ENCODE measurements at places on chromosomes 7 and 10.

DNA sequence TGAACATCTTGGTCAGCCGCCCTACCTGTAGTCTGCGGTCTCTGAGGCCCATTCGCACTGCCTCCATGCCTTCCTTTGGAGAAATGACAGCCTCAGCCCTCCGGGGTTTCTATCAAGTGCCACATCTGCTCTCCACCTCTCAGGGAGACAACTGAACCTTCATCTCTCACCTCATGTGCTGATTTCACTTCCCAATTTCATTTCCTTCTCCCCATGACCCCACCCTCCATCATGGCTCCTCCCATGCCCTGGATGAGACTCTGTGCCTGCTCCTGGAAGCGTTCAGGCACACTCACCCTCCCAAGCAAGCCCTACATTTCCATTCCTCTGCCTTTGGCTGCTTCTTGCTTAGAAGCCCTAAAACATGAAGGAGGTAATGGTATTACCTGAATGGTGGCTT lies 7.8 kb upstream of the SCD start:
- peaks cover 39% of the 10 kb centered on the region for H3K27me3 ChIP-seq
- no peak overlapping the region for H3K27ac ChIP-seq
- no peak for DNase-seq
- peaks cover 8% of the 10 kb centered on the region for H3K4me1 ChIP-seq

GRCh38 chr10:35042783-35043182 lies 47.4 kb downstream of the CUL2 start:
- no peaks in the 10 kb centered on the region for H3K27me3 ChIP-seq
- no peak overlapping the region for H3K27ac ChIP-seq
- DNase-seq, result no peak
- H3K36me3 ChIP-seq, result peaks cover 47% of the 10 kb centered on the region
- H3K4me1 ChIP-seq, result peaks cover 8% of the 10 kb centered on the region

- no peak overlapping the region for H3K27ac ChIP-seq
- no peaks in the 10 kb centered on the region for H3K27me3 ChIP-seq
- no peak overlapping the region for H3K4me3 ChIP-seq
- H3K4me1 ChIP-seq, result peaks cover 1% of the 10 kb centered on the region
- peaks cover 62% of the 10 kb centered on the region for H3K36me3 ChIP-seq
- no peak for DNase-seq
These were observed 247.8 kb downstream of the CELF2 start for GRCh38 chr10:11265484-11265883.

DNA sequence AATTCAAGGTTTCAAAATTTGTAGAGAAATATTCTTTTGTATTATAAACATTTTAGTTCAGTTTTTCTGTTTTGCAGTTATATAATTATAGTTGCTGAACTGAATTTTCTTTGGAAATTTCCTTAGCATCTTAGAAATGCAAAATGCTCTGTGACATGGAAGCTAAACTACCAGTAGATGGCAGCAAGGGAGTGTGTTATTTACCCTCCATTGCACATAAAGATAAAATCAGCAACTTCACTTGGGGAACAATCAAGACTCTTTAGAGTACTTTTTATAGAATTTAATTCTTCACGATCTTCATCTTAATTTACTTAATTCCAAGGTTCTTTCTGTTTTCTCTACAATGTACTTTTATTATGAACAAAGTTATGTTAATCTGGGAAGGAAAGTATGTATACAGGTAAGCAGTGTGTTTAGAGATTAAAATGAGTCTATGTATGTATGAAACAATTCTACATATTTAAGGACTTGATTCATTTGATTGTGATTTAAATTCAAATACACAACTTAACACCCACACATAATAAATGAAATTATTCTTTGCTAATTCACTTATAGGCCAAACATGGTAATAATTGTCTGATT lies 404.2 kb downstream of the THSD7A start:
- H3K4me1 ChIP-seq, result no peaks in the 10 kb centered on the region
- no peaks in the 10 kb centered on the region for H3K36me3 ChIP-seq
- peak; percentile 68 for DNase-seq
- no peak overlapping the region for H3K4me3 ChIP-seq

DNA sequence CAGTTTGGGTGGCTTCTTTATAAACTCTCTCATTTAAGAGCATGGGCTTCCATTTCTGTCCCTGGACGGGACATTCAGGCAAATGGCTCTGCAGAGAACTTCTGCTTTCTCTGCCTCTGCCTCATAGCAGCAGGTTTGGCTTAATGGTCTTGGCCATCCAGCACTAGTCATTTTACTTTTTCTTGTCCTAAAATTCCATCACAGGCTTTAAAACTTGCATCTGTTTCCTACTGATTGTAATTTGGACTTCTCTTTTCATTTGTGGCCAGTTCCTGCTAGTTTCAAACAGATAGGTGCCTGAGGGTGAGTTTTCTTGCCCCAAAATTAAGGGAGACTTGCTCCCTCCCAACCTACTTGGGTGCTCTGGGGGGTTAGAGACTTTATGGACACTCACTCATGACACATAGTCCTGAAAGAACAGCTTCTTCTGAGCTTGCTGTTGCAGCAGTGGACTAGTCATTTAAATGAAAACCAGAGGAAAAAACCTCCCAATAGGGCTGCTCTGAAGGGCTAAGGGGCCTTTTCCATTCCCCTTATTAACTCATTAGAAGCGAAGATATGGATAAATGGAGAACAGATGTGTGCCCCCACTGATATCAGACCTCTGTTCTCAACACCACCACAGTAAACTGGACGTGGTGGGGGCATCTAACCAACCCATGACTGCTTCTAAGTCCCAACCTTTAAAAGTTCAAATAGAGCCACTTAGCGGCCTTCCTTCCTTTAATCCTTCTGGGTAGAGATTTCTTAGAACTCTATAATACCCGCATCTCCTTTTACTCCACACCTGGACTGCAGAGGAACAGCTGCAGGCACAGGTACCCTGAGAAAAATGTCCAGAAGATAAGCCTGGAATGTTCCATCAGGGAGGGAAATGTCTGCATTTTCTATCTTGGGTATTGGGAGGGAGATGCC lies 38.8 kb downstream of the SVOPL start:
- H3K27me3 ChIP-seq, result peaks cover 28% of the 10 kb centered on the region
- no peaks in the 10 kb centered on the region for H3K36me3 ChIP-seq
- peaks cover 10% of the 10 kb centered on the region for H3K4me1 ChIP-seq
- no peak overlapping the region for H3K4me3 ChIP-seq
- H3K27ac ChIP-seq, result no peak overlapping the region

DNA sequence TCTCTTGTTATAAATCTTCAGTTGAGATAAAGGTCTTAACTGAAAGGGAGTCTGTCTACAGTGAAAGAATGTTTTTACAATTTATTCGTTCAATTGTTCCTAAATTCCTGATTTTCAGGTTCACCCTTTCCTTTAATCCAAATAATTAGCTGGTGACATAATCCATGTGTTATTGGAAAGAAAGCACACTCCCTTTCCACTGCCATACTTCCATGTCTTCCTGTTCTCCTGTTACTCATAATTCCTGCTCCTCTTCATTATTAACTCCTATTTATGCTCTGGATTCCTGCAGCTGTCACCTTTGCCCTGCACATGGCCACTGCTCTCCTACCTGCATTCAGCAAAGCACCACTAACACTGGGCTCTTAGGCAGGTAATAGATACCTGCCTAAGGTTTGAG lies 40.0 kb upstream of the FAM3C start:
- H3K27ac ChIP-seq, result no peak overlapping the region
- no peaks in the 10 kb centered on the region for H3K4me1 ChIP-seq
- H3K27me3 ChIP-seq, result no peaks in the 10 kb centered on the region

GRCh38 chr10:12062754-12063482 lies 5.8 kb upstream of the DHTKD1 start:
- H3K27ac ChIP-seq, result no peak overlapping the region
- no peaks in the 10 kb centered on the region for H3K27me3 ChIP-seq
- peaks cover 4% of the 10 kb centered on the region for H3K4me1 ChIP-seq
- no peak overlapping the region for H3K4me3 ChIP-seq
- H3K36me3 ChIP-seq, result no peaks in the 10 kb centered on the region

- peaks cover 10% of the 10 kb centered on the region for H3K27me3 ChIP-seq
- no peaks in the 10 kb centered on the region for H3K36me3 ChIP-seq
- DNase-seq, result no peak
- no peak overlapping the region for H3K4me3 ChIP-seq
- peaks cover 15% of the 10 kb centered on the region for H3K4me1 ChIP-seq
- H3K27ac ChIP-seq, result no peak overlapping the region
These were observed 4.1 kb upstream of the NACAD start for GRCh38 chr7:45092931-45093235.

DNA sequence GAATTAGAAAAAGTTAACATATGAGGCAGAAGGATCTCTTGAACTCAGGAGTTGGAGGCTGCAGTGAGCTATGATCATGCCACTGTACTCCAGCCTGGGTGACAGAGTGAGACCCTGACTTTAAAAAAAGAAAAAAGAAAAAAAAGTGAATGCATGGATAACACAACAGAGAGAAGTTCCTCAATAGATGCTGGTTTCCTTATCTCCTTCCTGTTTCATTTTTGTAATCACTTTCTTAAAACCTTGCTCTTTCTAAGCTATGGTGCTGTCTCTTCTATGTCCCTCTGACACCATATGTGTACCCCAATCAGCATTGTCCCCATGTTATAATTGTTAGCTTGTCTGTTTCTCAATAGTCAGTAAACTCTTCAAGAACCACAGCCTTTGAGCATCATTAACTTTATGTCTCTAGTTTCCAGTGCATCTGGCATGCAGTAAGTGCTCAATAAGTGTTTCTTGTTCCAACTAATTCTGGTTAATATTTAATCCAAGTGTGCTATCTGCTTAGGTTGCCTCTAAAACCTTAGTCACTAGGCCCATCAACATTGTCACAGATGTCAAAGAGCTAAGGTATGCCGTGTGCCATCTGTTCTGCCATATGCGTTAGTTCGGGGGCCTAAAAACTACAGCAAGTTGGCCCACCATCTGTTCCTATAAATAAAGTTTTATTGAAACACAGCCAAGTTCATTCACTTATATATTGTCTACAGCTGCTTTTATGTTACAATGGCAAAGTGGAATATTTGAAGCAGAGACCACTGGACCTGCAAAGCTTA lies 36.2 kb downstream of the MPP7 start:
- H3K4me3 ChIP-seq, result no peak overlapping the region
- H3K27ac ChIP-seq, result no peak overlapping the region
- H3K4me1 ChIP-seq, result peaks cover 2% of the 10 kb centered on the region
- no peak for DNase-seq
- no peaks in the 10 kb centered on the region for H3K36me3 ChIP-seq
- H3K27me3 ChIP-seq, result no peaks in the 10 kb centered on the region

- H3K27ac ChIP-seq, result no peak overlapping the region
- no peak overlapping the region for H3K4me3 ChIP-seq
- no peaks in the 10 kb centered on the region for H3K27me3 ChIP-seq
- no peaks in the 10 kb centered on the region for H3K4me1 ChIP-seq
These were observed 367.3 kb upstream of the ZWINT start for GRCh38 chr10:56728349-56728748.

GRCh38 chr10:43952760-43953159 lies 304.1 kb upstream of the ZNF32 start:
- no peak overlapping the region for H3K4me3 ChIP-seq
- H3K27me3 ChIP-seq, result peaks cover 27% of the 10 kb centered on the region
- H3K4me1 ChIP-seq, result no peaks in the 10 kb centered on the region
- H3K27ac ChIP-seq, result no peak overlapping the region

- DNase-seq, result no peak
- no peak overlapping the region for H3K27ac ChIP-seq
- no peaks in the 10 kb centered on the region for H3K27me3 ChIP-seq
- no peak overlapping the region for H3K4me3 ChIP-seq
These were observed 404.5 kb downstream of the ADRA2A start for GRCh38 chr10:111481261-111481826.

DNA sequence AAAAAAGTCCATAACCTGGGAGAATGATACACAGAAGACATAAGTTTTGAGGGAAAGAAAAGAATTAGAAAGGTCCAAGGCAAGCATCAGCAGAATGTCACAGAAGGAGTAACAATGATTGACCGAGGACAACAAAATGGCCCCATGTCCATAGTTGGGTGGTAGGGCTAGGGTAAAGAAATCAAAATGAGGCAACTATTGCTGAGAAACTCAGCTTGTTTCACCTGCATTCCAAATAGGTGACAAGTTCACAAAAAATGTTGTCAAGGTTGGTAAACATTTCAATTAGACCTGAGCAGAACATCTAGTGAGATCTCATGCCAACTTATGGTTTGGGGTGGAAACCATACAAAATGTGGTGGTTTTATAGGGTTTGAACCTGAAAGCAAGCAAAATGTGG lies 22.8 kb upstream of the DLX6 start:
- DNase-seq, result no peak
- no peaks in the 10 kb centered on the region for H3K36me3 ChIP-seq
- H3K27ac ChIP-seq, result no peak overlapping the region

DNA sequence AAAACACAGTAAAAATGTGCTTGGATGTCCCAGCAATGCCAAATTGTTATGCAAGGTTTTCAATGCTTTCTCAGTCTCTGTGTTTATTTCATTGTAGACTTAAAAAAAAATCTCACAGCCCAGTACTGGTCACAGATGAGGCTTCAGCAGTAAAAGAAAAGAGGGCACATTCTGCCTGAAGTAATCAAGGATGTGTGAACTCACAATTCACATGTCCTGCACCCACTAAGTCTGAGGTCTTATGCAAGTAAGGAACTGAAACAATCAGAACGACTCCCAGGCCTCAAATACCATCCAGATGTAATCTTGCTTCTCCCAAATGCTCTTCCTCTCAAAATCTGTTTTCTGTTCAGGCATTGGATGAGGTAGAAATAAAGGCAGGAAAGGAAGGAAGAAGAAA lies 33.7 kb downstream of the ADRB1 start:
- no peak overlapping the region for H3K27ac ChIP-seq
- H3K36me3 ChIP-seq, result no peaks in the 10 kb centered on the region
- no peaks in the 10 kb centered on the region for H3K4me1 ChIP-seq
- H3K4me3 ChIP-seq, result no peak overlapping the region

DNA sequence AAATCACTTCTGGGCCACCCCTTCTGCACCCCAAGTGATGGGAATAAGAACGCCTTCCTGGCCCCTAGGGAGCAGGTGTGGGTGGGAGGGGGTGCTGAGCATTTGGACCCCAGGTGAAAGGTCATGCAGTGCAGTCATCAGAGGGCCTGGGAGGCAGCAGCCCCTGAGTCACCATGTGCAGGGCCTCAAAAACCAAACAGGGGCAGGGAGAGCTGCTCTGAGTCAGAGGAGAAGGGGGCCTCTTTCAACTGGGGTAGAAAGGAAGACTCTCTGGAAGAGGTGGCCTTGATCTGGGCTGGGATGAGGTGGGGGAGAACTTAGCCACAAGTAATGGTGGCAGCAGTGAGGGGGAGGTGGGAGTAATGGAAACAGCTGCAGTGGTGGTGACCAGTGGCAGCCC lies 164.3 kb downstream of the BUB3 start:
- no peak for DNase-seq
- H3K4me1 ChIP-seq, result no peaks in the 10 kb centered on the region
- H3K36me3 ChIP-seq, result no peaks in the 10 kb centered on the region

GRCh38 chr7:11835260-11835659 lies 3.3 kb upstream of the THSD7A start:
- H3K27ac ChIP-seq, result no peak overlapping the region
- no peaks in the 10 kb centered on the region for H3K36me3 ChIP-seq
- peaks cover 2% of the 10 kb centered on the region for H3K4me1 ChIP-seq
- H3K4me3 ChIP-seq, result no peak overlapping the region
- DNase-seq, result peak; percentile 11

All from mesenchymal stem cell (in vitro differentiated cells and primary cell).